Left ventricle myocardium superior (tissue), 1 donor: ENCODE measurements at places on chromosomes 11 and 22. TPM values are rescaled to one million over a fixed set of nuclear protein-coding genes. Genes with fewer than 3 reads are reported as not detected.

The HEPHL1 gene
- not detected for total RNA-seq

The VSIG10L2 gene
- not detected for total RNA-seq

The CWC15 gene
- total RNA-seq = 80.3 TPM

The EHF gene
- 2.7 TPM for total RNA-seq

The TMEM191B gene
- 0.59 TPM for total RNA-seq

The PNPLA5 gene
- total RNA-seq = not detected

The APOA5 gene
- total RNA-seq = not detected

The TREH gene
- total RNA-seq = not detected

The HBB gene
- 61.2 TPM for total RNA-seq

The HEPN1 gene
- total RNA-seq = not detected

The ADAMTS8 gene
- 0.42 TPM for total RNA-seq

The IL18 gene
- 2.3 TPM for total RNA-seq

The XNDC1N gene
- total RNA-seq = 4.0 TPM

The TRPC6 gene
- 0.62 TPM for total RNA-seq

The SLC22A25 gene
- total RNA-seq = not detected

The HBG1 gene
- total RNA-seq = not detected

The TP53I11 gene
- 45.5 TPM for total RNA-seq

The FAM180B gene
- total RNA-seq = not detected

The CD6 gene
- total RNA-seq = 0.20 TPM

The COMMD9 gene
- total RNA-seq = 59.7 TPM

The BTG4 gene
- total RNA-seq = not detected

The INSC gene
- total RNA-seq = 0.40 TPM

The TPBGL gene
- total RNA-seq = not detected

The GNG3 gene
- not detected for total RNA-seq

The KRTAP5-4 gene
- total RNA-seq = not detected

The FXYD6 gene
- total RNA-seq = 35.4 TPM

The LRRC10B gene
- 0.45 TPM for total RNA-seq

The SMTNL1 gene
- not detected for total RNA-seq

The IGF2 gene
- 88.2 TPM for total RNA-seq

The KRTAP5-2 gene
- total RNA-seq = not detected

The CHRM4 gene
- total RNA-seq = not detected

The SLC15A3 gene
- total RNA-seq = 16.8 TPM

The UBQLNL gene
- total RNA-seq = 0.17 TPM

The OR8G1 gene
- total RNA-seq = not detected
